ENCODE measurements at places on chromosomes 1 and 21. TPM values are rescaled to one million over a fixed set of nuclear protein-coding genes. Genes with fewer than 3 reads are reported as not detected.

The FAM167B gene
- 5.0 TPM for polyA plus RNA-seq

The OR6N1 gene
- not detected for polyA plus RNA-seq

The CSMD2 gene
- 5.1 TPM for polyA plus RNA-seq

The MLLT11 gene
- polyA plus RNA-seq: 7.3 TPM

The TMEM81 gene
- polyA plus RNA-seq: 0.75 TPM

The PADI1 gene
- polyA plus RNA-seq: 0.14 TPM

The LAMC2 gene
- polyA plus RNA-seq: 3.2 TPM

The CHIA gene
- polyA plus RNA-seq: not detected

The AADACL4 gene
- polyA plus RNA-seq: not detected

The FBXO2 gene
- polyA plus RNA-seq: 0.54 TPM

The WDR47 gene
- polyA plus RNA-seq: 15.5 TPM
